ENCODE measurements at places on chromosomes 2 and 18.

DNA sequence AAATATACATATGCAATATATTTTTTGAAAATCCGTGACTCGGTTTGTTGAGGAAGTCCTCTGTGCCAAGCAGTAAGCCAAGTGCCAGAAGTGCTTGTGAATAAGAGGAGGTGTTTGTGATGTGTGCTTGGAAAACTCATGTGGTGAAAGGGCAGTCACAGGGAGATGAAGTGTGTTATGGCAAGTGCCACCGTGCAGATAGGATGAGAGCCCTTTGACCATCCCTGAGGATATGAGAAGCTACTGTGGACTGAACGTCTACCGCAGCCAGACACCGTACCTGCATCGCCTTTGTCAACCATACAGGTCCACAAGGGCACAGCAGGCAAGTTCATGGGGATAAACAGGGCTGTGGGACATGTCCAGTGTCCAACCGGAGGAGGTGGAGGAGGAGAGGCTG lies 288.9 kb upstream of the MYT1L start:
- no peak for DNase-seq

GRCh38 chr2:62150597-62151305 lies 45.2 kb upstream of the B3GNT2 start:
- no peak for DNase-seq

- no peak for DNase-seq
These were observed 274.6 kb downstream of the AFF3 start for GRCh38 chr2:99867770-99868169.

GRCh38 chr2:43194121-43194869 lies 32.1 kb downstream of the ZFP36L2 start:
- DNase-seq: no peak

- DNase-seq: no peak
These were observed 684.0 kb downstream of the DSC3 start for GRCh38 chr18:30358555-30358954.

- DNase-seq: no peak
These were observed 16.2 kb upstream of the TMEM178A start for GRCh38 chr2:39649511-39649910.

- DNase-seq: no peak
These were observed 61.7 kb downstream of the SMIM21 start for GRCh38 chr18:75365837-75366236.

DNA sequence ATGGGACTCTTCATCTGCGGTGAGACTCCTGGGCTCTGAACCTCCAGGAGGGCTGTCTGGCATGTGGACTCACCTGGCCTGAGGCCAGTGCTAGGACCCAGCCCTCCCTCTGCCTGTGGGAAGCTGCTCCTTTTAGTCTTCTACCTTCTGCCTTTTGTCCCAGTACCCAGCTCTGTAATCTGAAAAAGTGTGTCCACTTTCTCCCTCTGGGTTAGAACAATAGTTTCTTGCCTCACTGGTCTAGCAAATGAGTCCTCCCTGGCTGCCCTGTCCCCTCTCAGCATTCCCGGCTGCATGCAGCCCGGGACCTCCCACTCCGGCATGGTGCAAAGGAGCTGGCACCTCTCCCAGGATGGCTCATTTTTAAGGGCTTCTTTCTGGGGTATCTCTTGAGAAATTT lies 25.9 kb downstream of the GKN2 start:
- no peak for DNase-seq

- DNase-seq: no peak
These were observed 18.4 kb downstream of the INPP4A start for GRCh38 chr2:98463081-98463481.

GRCh38 chr2:19360266-19360965 lies 2.0 kb upstream of the OSR1 start:
- no peak for DNase-seq

GRCh38 chr2:156562124-156562523 lies 125.9 kb downstream of the GPD2 start:
- DNase-seq: no peak

- no peak for DNase-seq
These were observed 15.8 kb downstream of the INPP5D start for GRCh38 chr2:233075966-233076339.

DNA sequence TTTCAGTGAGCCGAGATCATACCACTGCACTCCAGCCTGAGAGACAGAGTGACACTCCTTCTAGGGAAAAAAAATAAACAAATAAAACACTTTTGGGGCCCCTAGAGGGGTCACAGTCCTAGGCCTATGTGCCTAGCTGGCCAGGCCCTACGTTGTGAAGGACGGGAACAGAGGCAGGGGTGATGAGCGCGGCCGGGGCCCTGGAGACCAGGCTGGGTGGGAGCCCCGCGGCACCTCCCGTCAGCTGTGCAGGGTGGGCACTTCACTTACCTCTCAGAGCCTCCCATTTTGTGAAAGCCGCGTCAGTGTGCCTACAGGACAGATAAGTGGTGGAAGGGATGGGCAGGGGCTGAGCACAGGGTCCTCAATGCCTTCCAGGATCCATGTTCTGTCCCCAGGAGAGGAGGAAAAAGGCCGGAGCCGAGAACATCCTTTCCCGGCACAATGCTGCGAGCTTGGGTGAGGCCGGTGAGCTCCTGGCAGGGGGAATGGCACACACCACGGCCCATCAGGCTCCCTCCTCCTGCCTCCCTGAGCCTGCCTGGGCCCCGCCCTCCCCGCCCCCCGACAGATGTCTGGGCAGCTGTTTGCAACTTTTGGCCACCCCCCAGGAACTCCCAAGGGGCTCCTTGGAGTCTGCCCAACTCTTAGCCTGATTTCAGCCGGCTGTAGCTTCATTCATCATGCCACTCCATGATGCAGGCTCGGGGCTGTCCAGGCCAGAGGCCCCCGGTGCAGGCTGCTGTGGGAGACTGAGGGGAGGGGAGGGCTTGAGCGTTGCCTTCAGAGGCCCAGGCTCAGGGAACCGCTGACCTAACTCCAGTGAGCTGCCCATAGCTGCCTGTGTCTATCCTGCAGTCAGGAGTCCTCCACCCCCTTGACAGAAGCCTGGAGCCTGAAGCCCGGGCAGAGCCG lies 196.5 kb downstream of the TFCP2L1 start:
- DNase-seq: no peak

- DNase-seq: no peak
These were observed 16.7 kb downstream of the BCL11A start for GRCh38 chr2:60536746-60537145.

DNA sequence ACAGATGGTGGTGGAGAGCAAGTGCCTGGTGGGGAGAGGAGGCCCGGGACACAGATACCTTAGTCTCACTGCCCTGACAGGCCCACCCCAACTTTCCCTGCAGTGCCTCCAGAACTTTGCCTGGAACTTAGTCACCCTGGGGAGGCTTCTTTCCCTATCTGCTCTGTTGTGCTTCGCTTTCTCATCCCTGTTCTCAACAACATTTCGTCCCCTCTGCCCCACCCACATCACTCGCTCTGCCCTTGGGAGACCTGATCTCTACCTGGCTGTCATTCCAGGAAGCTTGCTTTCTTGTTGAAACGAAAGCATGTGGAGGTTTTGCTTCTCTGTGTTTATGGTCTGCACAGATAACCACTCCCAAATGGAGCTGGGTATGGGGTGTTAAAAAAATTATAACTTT lies 93.8 kb downstream of the PRKCE start:
- no peak for DNase-seq

Measured in ascending aorta (tissue), 2 donors.